ENCODE measurements at places on chromosomes 12 and 14.

GRCh38 chr12:49622501-49623141, 740 bp upstream of the PRPF40B start:
- DNase-seq = peak; percentile 38

- DNase-seq = no peak
Measured at GRCh38 chr12:131258398-131258797, 304.7 kb downstream of the ADGRD1 start.

- no peak for DNase-seq
Measured at GRCh38 chr12:120095736-120096135, 20.8 kb downstream of the RAB35 start.

GRCh38 chr14:84375235-84375634, 1154.7 kb upstream of the FLRT2 start:
- DNase-seq = no peak

DNA sequence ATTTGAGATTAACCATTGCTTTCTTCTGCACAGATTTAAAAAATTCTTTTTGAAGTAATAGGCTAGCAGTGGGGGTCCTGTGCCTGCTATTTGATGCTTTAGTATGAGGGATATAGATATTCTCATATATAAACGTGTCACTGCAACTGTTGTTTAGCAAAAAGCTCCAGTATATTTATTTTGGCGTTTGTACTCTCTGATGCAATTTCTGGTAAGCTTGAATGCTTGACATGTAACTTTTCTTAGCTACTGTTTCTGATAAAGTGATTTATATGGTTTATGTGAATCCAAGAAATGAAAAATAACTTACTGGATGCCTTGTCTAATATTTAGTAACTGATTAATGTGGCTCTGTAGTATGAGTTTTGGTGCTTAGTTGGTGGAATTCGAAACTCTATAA, 77.1 kb downstream of the TTLL5 start:
- no peak for DNase-seq

DNA sequence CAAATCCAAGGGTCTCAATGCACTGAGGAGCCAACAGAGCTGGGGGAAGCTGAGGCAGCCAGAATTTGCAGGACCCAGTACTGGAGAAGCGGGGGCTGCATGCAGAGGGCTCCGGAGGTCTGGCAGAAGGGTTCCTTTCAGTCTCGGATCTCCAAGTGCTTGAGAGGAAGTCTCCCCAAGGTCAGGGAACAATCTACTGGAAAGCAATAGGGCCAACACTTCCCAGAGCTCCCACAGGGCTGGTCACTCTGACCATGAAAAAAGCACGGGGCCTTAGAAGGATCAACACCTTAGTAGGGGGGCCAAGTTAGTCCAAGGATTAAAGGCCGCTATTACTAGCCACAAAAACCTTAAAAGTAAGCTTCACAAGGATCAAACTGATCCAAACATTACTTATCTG, 31.7 kb downstream of the SPPL3 start:
- no peak for DNase-seq

Data from SW480 (cell line).